ENCODE measurements at places on chromosomes 12 and 14.

DNA sequence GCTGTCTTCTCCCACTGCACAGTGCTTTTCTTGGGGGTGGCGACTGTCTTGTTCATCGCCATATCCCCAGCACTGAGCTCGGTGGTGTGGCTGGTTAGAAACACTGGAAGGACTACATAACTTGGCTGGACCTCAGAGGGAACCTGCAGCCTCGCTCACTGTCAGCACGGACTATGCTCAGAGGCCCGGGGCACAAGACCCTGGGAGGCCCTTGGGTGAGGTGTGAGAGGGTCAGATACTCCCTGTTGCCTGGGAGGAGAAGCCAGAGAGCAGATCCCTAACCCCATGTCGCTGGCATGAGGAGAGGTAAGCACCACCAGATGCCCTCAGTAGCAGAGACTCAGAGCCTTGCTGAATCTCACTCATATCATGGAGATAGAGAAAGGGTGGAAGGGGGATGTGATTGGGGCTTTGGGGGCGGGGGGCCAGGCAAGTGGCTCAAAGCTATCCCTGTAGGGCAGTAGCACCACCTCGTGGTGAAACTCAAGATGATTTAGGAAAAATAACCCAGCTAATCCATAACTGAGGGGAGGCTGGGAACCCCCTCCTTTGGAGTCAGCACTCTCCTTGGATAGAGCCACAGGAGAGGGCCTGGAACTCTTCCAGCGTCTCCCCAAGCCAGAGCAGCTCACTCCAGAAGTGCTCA is 18.7 kb upstream of the HDAC7 start:
- DNase-seq, result peak; percentile 39

- DNase-seq, result no peak
Measured at GRCh38 chr12:89370850-89371249, 18.5 kb upstream of the DUSP6 start.

DNA sequence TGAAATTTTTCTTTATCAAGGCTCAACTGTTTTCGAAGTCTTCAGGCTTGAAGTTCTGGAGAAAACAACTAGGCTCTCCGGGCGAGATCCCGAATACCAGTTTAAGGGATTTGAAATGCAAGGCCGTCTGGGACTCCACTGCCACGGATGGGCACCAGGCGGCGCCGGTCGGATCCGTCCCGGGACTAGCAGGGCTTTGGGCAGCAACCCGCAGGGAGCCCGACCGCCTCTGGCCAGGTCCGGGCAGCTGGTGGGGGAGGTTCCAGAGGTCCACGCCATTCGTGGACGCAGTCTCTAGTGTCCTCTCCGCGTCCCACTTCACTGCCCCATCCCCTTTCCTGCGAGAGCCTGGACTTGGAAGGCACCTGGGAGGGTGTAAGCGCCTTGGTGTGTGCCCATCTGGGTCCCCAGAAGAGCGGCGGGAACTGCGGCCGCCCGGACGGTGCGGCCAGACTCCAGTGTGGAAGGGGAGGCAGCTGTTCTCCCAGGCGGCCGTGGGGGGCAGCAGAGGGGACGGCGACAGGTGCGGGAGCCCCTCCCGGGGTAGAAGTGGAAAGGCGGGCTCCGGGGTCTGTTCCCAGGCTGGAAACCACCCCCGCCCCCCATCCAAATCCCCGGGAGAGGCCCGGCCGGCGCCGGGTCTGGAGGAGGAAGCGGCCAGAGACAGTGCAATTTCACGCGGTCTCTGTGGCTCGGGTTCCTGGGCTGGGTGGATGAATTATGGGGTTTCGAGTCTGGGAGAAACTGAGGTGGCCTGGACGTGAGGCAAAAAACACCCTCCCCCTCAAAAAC is 838 bp upstream of the ERBB3 start:
- peak; percentile 82 for DNase-seq

DNA sequence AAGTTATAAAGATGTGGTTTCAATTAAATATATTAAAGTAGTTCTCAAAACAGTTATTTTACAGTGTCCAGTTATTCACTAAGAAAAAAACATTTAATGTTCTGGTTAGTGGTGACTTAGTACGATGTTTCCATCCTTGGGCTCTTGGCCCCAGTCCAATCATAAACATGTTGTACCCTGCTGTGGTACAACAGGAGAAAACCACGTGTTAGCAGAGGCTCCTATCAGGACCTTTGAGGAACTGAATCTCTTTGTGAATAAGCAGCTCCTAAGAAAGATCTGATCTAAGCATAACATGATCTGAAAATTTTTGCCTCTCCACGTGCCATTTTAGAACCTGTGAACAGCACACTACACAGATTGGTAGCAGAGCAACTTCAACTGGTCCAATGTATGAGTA is 234.0 kb downstream of the SYT1 start:
- DNase-seq, result peak; percentile 12

DNA sequence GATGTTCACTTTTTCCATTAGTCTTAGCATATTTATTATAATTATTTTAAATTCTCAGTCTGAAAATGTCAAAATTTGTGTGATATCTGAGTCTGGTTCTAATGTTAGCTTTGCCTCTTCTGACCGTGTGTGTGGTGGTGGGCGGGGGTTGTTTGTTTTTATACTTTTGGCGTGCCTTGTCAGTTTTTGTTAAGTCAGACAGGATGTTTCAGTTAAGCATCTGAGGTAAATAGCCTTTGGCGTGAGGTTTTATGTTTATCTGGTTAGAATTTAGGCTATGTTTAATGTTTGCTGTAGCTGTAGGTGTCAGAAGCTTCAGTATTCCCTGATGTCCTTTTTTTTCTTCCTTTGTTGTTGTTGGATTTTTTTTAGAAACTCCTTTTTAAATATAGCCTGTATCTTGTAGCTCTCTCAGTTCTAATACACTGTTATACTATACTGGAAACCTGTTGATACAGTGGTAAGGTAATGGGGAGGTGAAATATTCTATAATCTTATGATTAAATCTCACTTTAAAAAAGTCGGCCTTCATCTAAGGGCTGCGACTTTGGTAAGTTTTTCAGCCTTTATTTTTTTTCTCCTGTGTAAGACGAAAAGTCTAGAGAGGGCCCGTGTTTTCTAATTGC is 111.6 kb downstream of the SCAF11 start:
- no peak for DNase-seq

- DNase-seq, result peak; percentile 21
Measured at GRCh38 chr14:55707365-55707804, 127.4 kb downstream of the KTN1 start.

GRCh38 chr12:57491393-57492280 is 3.8 kb downstream of the MARS1 start:
- no peak for DNase-seq

DNA sequence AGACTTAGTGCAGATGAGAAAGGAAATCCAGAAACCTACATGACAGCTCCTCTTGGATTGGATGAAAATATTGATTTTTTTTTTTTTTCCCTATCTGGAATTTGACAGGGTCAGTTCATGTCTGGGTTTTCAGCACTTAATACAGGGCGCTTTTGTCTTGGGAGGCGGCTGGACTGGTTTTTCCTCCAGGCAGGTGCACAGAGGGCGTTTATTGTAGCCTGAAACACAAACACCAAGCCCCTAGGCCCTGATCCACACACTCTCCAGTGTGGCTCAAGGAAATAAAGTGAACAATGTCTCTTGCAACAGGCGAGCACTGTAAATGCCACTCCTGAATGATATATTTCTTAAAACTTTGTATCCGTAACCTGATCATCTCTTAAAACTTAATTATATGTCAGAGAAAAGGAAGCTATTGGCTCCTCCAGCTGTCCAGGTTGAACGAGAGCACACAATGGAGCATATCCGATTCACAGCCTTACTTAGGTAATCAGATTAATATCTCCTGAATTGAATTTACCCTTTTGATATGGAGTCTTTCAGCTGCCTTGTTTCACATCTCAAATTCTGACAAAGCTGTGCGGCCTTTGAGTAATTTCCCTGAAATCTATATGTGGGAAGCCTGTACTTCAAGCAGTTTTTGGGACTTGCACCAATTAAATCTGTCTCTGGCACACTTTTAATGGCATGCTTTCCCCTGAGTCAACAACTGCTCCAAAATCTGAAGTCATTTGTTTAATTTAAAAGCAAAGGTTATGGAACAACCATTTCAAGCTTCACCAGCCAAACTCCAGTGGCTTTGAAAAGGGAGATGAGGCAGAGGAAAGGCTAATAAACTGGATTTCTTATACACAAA is 485.7 kb downstream of the ZFP36L1 start:
- no peak for DNase-seq

All from RPMI8226 (cell line).